NCI-H2227 treated with DMSO at 0.1 percent for 48 hours (cell line): ENCODE measurements at places on chromosomes 3 and 15.

- no peak for DNase-seq
Measured at GRCh38 chr15:74405823-74406222, 27.9 kb downstream of the SEMA7A start.

DNA sequence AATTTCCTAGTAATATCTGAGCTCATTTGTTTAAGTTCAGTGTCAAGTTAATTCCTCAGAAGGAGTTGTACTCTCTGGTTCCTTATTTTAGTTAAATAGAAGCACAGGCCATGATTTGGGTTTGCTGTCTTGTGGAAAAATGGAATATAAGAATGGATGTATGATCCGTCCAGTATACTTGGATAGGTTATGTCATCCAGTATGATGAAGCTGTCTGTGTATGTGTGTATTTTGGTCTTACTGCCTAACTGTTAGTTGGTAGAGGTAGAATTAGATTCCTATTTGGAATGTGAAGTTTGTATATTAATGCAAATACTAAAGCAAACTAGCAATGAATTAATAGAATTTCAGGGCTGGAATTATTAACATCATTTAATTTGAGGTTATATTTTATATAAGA is 7.9 kb downstream of the KBTBD8 start:
- no peak for DNase-seq

- peak; percentile 26 for DNase-seq
Measured at GRCh38 chr3:132253262-132253878, 63.8 kb upstream of the ACP3 start.

DNA sequence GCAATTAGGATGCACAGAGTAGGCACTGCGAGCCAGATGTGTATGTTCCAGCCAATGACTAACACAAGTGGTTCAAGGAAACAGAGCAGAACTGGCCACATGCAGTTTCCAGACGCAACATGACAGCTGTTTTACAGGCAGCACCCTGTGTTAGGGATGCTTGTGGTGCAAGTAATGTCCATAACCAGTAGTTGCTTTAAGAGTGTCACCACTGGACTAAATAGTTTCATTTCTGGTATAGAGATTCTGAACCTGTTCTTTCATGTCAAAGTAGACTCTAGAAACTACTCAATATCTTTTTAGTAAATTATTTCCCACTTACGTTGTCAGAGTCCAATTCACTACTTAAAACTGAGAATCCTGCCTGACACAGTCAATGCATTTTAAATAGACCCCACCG is 14.5 kb upstream of the LPP start:
- no peak for DNase-seq

GRCh38 chr3:128787256-128788253 is 61.6 kb downstream of the RAB7A start:
- no peak for DNase-seq
